ENCODE measurements at places on chromosomes 7 and 10. TPM values are rescaled to one million over a fixed set of nuclear protein-coding genes. Genes with fewer than 3 reads are reported as not detected.

Gene PNLIPRP1
- not detected for total RNA-seq

Gene ZNF138
- total RNA-seq: 6.0 TPM

Gene ST7
- total RNA-seq: 26.4 TPM

Gene NEURL1
- total RNA-seq: 0.33 TPM

Gene PIK3AP1
- 0.33 TPM for total RNA-seq

Gene PRTFDC1
- total RNA-seq: 10.9 TPM

Gene MEOX2
- 35.8 TPM for total RNA-seq

Gene STEAP2
- 2.3 TPM for total RNA-seq

Gene LAMB4
- 1.3 TPM for total RNA-seq

Gene PDE1C
- total RNA-seq: 1.8 TPM

Gene LRRC61
- 2.0 TPM for total RNA-seq

Gene SPDYE1
- not detected for total RNA-seq

Gene TMEM178B
- total RNA-seq: not detected

Gene CCDC172
- not detected for total RNA-seq

Gene MMS19
- 122 TPM for total RNA-seq

Gene PRSS1
- not detected for total RNA-seq

Gene ITIH2
- not detected for total RNA-seq

Gene MYPN
- total RNA-seq: under 0.01 TPM

Gene FAM25G
- total RNA-seq: not detected

Gene OPN4
- not detected for total RNA-seq

Data from vein endothelial cell (primary cell).